ENCODE measurements at places on chromosomes 6 and 20. TPM values are rescaled to one million over a fixed set of nuclear protein-coding genes. Genes with fewer than 3 reads are reported as not detected.

SCGN gene
- 0.27 TPM for polyA plus RNA-seq

LKAAEAR1 gene
- polyA plus RNA-seq = not detected

BPIFB1 gene
- 0.19 TPM for polyA plus RNA-seq

PBOV1 gene
- not detected for polyA plus RNA-seq

MYL9 gene
- 544 TPM for polyA plus RNA-seq

SRMS gene
- not detected for polyA plus RNA-seq

SAMHD1 gene
- 25.7 TPM for polyA plus RNA-seq

RIPOR2 gene
- polyA plus RNA-seq = 22.5 TPM

GRIK2 gene
- 1.8 TPM for polyA plus RNA-seq

TRIM26 gene
- 17.3 TPM for polyA plus RNA-seq

RAD21L1 gene
- not detected for polyA plus RNA-seq

HLA-DQB1 gene
- polyA plus RNA-seq = 1.5 TPM

FUT9 gene
- polyA plus RNA-seq = 0.07 TPM

PLA2G7 gene
- polyA plus RNA-seq = 1.2 TPM

PTGIS gene
- polyA plus RNA-seq = 31.3 TPM

SLC17A2 gene
- polyA plus RNA-seq = not detected

PPIL6 gene
- polyA plus RNA-seq = 6.7 TPM

CLPSL1 gene
- polyA plus RNA-seq = not detected

OR2B6 gene
- 0.20 TPM for polyA plus RNA-seq

C4A gene
- 11.9 TPM for polyA plus RNA-seq

DEFB124 gene
- polyA plus RNA-seq = 1.5 TPM
